Activated T-helper 9 cell treated with anti-CD3 and anti-CD28 coated beads, Interleukin-2, amount 50 U/mL, for 16 hours (primary cell): ENCODE measurements at places on chromosomes 1 and 21.

- DNase-seq: no peak
These were observed 441.6 kb downstream of the OMA1 start for GRCh38 chr1:58104960-58105359.

DNA sequence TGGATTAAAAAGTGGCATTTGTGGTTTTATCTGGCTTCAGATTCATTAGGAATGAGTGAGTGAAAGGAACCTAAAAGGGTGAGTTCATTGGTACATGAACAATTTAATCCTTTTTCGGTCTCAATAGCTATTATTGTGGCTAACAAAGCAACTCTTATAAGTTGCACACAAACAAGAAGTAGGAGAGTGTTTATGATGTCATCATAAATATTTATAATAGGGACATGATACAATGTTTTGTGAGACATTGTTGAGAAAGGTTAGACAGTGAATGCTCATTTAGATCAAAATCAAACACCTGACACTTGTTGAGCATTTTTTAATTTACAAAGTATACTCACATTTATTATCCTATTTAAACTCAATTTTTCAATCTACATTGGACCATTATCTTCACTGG lies 363.4 kb downstream of the PDE4B start:
- DNase-seq: no peak

- no peak for DNase-seq
These were observed 122.3 kb downstream of the C1orf21 start for GRCh38 chr1:184509105-184509504.

DNA sequence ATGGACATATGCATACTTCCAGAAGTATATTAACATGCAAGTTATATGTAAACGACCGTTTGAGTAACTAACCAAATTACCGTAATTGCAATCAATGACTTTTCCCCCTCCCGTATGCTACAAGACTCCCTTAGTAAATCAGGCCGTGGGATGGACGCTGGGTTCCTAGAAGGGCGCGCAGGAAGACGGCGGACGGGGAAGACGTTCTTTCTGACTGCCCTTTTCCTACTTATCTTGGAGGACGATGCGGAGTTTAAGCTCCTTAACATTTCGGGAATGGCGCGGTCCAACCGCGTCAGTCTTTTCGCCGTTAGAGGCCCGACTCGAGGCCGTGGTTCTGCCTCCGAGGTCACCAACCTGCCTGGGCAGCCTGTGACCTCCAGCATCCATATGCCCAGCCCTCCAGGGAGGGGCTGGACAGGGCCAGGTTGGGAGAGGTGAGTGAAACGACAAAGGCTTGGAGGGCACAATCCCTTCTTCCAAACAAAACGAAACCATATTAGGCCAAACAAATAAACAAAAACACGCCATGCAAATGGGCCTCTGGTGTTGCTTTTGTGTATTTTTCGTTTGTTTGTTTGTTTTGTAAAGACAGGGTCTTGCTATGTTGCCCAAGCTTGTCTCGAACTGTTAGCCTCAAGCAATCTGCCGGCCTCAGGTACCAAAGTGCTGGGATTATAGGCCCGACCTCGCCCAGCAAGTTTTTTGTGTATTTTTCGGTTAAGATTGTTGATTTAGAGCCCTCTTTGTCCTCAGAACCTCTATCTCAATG lies 873 bp upstream of the PI4KB start:
- DNase-seq: no peak

GRCh38 chr1:53345996-53346813 lies 18.3 kb upstream of the LRP8 start:
- no peak for DNase-seq

DNA sequence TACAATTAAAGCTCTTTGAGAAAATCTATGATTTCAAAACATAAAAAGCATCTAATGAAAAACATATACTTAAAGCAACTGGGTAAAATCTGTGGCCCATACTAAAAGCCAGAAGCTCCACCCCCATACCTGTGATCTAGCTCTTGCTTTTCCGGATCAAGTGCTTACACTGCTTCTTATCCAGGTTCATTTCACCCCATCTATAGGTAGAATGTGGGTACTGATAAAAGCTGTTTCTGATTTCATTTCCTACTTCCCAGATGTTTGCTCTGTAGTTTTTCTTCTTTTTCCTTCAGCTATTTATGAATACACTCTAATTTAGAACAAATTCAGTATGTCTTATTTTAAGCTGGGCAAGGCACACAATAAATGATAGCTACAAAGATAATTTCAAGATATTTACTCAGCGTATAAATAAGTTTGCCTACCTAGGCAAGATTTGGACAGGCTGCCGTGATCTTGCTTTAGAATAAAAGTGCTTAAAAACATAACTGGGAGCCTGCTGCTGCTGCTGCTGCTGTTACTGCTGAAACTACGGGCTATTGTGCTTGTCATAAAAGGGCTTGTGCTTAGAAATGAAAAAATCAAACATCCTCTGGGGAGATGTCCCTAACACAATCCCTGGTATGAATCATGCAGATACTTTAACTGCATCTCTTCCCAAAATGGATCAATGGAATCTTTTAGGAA lies 2.1 kb downstream of the SIPA1L2 start:
- no peak for DNase-seq

- no peak for DNase-seq
These were observed 3.4 kb upstream of the LAMB3 start for GRCh38 chr1:209655411-209656231.

DNA sequence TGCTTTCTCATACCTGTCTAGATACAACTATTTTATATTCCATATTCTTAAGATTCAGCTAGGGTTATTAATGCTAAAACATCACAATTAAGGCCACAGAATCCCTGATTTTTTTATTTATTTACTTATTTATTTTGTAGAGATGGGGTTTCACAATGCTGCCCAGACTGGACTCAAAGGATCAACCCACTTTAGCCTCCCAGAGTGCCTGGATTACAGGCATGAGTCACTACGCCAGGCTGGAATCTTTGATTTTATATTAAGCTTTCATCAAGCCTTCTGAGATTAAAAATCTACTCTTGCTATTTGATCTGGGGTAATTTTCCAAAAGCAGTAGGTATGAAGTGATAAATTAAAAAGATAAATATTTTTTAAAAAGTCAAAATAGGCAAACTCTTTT lies 38.9 kb downstream of the MCOLN2 start:
- DNase-seq: no peak

DNA sequence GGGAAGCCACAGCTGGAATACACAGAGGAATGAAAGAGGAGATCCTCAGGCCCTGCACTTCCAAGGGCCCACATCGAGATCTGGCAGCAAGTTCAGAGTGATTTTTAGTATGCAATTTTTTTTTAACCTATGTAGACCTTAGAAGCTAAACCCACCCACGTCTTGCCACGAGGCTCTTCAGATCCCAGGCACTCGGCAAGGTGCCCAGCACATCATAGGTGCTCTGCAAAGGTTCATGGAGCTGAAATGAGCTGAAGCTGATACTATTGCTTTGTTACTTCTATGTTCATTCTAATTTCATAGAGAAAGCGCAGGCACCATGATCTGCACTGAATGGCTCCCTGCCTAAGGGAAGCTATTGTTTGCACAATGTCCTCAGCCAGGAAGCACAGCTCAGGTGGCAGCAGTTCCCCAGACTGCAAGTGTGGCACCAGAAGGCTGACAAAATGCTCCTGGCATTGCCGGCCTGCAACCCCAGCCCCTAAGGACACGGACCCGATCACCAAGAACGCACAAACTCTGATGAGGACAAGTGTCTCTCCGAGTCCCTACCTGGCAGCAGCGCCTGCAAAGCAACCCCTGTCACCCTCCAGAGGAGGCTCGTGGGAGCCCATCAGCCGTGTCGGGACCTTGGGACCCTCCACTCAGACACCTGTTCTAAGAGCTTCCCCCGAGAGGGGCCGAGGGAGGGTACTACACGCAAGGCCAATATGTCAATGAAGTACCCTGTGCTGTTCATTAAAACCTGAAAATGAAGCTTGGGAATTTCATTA lies 264.2 kb downstream of the NPHP4 start:
- DNase-seq: no peak

GRCh38 chr21:14099570-14099969 lies 111.2 kb downstream of the LIPI start:
- DNase-seq: no peak

GRCh38 chr1:75202751-75203150 lies 68.6 kb downstream of the LHX8 start:
- DNase-seq: no peak

- DNase-seq: no peak
These were observed 173.3 kb upstream of the FOXD3 start for GRCh38 chr1:63148825-63149645.

- DNase-seq: no peak
These were observed 165.2 kb downstream of the NTMT2 start for GRCh38 chr1:170310951-170311350.

GRCh38 chr1:25871086-25871703 lies 4.3 kb downstream of the PAQR7 start:
- no peak for DNase-seq

- no peak for DNase-seq
These were observed 12.0 kb downstream of the PRDX6 start for GRCh38 chr1:173489149-173489600.

- DNase-seq: no peak
These were observed 3.3 kb upstream of the FAM78B start for GRCh38 chr1:166170075-166170474.

DNA sequence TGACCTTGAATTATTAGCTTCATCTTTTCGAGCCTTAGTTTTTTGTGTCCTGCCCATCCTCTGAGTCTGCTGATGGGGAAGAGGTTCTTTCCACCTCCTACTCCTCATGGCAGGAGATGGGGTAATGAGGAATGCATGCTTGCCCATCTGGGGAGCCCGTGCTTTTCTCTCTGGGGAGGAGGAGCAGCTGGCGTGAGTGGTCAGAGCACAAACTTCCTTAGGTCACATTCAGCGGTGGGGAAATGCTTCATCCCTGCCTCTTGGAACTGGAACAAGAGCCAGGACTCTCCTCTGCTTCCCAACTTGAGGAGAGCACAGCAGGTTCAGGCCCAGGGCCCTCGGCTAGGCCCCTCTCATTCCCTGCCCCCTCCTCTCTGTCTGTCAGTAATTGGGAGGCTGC lies 155.0 kb downstream of the PCNX2 start:
- no peak for DNase-seq

DNA sequence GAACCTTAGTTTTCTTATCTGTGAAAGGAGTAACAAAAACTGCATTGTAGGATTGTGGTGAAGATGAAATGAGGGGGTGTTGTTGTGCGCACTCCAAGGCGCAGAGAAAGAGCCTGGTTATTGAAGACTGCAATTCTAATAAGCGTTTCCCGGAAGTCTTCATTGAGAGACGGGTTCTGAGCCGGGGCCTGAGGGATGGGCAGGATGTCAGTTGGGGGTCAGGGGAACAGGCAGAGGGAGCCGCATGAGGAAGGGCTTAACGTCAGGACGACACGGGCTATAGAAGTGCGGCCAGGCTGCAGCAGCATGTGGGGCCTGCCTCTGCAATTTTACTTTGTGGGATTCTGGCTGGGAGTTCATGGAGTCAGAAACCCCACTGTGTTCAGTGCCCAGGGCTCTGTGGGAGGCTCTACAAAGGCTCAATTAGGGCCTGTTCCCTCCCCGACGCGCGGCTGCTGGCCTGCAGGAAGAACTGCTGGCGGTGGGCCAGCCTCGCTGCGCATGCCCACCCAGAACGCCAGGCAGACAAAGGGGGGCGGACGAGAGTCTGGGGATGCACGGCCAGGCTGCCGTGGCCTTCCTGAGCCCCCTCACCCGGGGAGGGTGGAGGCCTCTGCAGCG lies 20.7 kb downstream of the TRIM62 start:
- DNase-seq: no peak

GRCh38 chr1:94624203-94624602 lies 82.6 kb upstream of the F3 start:
- no peak for DNase-seq

DNA sequence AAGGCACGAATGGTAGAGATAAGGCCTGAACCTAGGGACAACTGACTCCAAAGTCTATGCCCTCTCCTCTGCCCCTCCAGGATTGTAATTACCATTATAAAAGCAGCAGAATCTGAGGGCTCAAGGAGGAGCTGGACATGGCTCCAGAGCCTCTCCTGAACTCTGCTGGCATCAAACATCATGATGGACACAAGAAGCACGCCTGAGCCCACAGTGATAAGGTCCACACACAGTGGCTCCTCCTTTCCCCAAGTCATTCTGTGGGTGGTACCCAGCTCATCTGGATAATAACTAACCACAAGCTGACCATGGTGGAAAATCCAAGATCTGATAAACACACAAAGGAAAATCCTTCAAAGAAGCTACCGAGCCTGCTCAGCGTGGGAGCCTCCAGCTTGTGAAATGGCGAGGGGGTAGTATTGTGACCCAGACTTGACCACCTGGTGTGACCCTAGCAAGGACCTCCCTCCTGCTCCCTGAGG lies 85.2 kb downstream of the HIVEP3 start:
- no peak for DNase-seq

- no peak for DNase-seq
These were observed 2.5 kb downstream of the ARHGEF19 start for GRCh38 chr1:16209847-16210407.

DNA sequence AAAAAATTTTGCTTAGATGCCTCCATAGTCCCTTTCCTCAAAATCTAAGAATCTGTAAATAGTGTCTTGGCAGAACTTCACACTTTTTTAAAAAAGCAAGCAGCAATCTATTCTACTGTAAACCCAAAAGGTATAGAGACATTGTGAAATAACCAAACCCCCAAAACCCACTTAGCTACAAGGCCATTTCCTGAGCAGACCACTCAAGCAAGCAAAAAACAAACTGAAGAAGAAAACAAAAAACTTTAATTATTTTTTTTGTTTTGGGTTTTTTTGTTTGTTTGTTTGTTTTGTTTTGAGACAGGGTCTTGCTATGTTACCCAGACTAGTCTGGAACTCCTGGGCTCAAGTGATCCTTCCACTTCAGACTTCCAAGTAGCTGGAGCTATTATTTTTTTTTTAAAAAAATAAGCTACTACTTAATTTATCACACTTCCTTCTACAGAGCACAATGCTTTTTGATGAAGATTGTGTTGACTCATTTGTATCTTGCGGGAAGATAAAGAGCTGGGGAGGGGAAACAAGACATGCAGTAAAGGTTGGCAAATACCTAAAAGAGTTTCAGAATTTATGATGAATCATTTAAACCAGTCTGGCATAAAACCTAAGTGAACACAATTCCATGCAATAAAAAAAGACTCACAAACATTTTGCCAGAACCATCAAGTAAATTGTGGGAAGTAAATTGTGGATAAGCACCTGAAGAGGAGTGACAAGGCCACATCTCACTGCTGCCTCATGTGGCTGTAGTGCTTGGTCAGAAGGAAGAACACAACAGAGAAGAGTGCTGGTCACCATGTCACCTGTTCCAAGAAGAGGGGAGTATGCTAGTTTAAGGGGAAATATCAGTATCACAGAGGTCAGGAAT lies 2.7 kb upstream of the PTPN22 start:
- no peak for DNase-seq

DNA sequence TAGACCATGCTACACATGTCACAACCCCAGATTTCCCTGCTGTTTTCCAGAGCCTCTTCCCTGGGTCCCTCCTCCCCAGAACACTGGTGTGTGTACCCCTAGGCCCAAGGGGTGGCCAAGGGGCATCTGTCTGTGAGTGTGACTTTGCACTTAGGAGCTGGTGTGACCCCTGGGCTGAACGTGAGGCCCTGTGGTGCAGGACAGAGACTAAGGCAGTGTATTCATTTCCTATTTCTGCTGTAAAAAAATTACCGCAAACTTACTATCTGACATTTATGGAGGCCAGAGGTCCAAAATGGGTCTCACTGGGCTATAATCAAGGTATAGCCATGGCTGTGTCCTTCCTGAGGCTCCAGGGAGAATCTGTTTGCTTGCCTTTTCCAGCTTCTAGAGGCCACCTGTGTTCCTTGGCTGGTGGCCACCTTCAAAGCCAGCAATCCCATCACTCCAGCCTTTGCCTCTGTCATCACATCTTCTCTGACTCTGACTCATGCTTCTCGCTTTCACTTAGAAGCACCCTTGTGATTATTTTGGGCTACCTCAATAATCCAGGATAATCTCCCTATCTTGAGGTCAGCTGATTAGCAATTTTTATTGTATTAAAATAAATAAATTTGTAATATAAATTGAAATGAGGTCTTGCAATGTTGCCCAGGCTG lies 24.0 kb upstream of the ELOA start:
- DNase-seq: no peak
